ENCODE measurements at places on chromosomes 5 and 9.

DNA sequence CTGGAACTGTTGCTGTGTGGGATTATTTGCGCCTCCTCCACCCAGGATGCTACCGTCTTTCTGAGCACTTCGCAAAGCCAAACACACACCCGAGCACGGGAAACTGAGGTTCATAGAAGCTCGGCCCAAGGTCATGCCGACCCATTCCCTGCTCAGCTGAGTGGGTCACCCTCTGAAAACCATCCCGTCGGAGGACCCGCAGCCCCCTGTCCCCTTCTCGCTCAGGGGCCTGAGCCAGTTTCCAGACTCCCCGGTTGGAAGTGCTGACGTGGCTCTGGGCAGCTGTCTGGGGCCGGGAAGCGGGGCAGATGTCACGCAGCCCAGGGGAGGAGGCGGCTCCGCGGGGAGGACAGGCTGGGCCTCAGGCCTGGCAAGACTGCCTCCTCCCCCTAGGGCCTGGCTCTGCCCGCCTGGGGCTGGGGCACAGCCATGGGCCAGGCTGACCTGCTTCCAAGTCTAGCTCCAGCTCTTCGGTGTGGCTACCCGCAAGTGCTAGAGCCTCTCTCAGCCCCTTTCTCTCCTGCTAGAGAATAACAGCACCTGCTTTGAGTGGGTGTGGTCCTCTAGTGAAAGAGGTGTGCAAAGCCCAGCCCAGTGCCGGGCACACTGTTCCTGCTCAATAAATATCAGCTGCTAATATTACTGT, 9.9 kb upstream of the CXXC5 start:
- DNase-seq, result no peak

GRCh38 chr5:150521939-150522503, 14.1 kb downstream of the NDST1 start:
- no peak for DNase-seq

DNA sequence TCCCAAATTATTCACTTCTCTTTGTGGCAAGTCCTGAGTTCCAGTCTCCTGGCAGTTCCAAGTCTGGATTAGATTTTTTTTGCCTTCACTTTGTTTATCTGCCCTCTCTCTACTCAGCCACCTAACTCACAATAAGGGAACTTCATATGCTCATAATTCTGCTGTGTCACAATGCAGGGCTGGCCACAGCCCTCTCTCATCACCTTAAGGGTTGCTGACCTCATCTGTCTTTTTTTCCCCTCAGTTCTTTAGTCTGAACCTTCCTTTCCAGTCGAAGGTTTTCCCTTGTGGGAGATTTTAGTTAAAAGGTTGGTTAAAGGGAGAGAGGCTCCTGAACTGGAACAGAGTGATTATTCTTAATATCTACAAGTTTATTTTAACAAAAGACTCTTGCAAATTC, 4.1 kb downstream of the BAG1 start:
- no peak for DNase-seq

GRCh38 chr5:123105864-123106263, 16.8 kb downstream of the PRDM6 start:
- DNase-seq, result no peak
